ENCODE measurements at places on chromosomes 2 and 18.

DNA sequence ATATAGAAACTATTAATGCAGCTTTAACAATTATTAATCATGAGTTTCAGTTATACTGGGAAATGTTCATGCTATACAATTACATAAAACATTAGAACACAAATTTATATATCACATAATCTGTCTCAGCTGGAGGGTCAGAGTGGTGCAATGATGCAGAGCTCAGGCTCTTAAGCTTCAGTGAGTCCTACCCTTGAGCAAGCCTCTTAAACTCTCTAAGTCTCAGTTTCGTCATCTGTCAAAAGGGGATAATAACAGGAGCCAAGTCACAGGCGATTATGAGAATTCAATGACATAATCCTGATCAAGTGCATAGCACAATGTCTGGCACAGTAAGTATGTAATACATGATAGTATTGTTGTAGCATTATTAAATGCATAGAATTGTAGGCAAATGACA is 46.0 kb downstream of the LAMA1 start:
- DNase-seq, result no peak

DNA sequence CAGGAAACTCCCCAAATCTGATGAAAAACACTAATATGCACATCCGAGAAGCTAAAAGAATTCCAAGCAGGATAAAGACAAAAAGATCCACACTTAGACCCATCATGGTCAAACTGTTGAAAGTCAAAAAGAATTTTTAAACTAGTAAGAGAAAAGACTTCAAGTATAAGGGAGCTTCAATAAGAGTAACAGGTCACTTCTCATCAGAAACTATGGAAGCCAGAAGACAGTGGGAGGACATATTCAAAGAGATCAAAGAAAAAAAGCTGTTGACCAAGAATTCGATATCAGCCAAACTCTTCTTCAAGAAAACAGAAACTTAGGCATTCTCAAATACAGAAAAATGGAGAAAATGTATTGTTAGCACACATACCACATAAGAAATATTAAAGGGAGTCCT is 50.4 kb downstream of the ZC3H8 start:
- DNase-seq, result no peak

DNA sequence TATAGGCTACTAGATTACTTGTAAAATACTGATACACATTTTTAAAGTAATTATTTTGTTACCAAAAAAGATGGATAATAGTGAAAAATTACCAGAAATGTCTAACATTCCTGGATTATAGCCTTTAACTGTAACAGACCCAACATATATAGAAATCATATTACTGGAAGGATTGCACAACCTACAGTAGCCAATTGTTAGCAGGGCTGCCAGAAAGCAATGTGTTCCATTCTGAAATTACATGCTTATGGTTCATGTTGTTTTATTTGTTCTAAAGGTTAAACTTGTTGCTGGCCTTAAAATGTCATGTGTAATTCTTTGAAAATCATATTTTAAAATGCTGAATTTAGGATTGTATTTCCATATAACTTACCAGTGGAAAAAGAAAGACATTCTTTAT is 793.6 kb upstream of the ACVR2A start:
- DNase-seq, result no peak

- no peak for DNase-seq
Measured at GRCh38 chr2:226772389-226773179, 27.0 kb downstream of the IRS1 start.

DNA sequence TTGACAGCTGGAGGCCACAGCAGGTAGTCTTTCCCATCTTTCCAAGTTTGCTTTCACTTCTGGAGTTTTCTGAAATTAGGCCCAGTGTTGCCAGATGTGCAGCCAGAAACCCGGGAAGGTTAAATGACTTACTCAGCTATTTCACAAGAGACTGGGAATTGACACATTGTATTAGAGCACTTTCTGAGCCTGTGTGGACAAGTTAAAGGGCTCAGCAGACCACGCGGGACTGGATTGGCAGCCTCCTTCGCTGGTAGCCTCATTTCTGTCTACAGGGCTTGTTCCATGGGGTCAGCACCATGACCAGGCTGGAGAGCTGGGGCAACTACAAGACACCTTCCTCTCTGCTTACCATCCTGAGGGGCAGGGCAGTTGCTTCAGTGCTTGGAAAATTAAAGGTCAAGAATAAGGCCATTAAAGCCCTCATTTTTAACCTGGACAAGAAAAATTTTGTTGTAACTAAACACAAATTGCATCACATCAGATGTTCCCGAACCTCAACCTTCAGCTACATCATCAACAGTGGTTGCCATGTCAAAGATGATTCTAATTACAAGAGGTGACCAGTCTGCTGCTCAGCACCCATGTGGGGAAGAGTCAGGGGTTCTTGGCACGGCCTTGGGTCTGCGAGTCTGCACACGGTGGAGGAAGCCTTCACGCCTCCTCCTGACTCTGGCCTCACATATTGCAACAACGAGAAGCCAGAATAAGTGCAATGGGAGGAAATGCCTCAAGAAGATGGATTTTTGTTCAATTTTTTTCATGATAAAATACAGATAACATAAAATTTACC is 279.5 kb upstream of the RAB6C start:
- DNase-seq, result no peak

DNA sequence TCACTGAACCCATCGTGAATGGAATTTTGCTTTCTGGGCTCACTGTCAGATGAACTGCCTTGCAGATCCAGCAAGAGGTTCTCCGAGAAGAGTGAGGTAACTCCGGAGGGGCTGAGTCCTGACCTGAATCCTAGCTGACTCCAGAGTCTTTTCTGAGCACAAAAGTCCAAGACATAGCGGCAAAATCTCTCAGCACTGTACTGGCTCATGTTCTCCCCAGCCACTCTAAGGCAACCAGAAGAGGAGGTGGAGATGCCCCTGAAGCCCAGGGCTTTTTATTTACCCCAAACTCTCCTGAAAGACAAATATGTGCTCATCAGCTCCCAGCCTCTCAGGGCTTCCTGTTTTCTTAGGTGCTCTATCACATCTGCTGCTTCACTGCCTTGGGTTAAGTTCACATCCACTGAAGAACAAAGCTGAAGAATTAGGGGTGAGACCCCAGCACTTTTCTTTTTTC is 221.8 kb downstream of the MREG start:
- no peak for DNase-seq

- no peak for DNase-seq
Measured at GRCh38 chr2:194328456-194328855, 1328.6 kb upstream of the SLC39A10 start.

DNA sequence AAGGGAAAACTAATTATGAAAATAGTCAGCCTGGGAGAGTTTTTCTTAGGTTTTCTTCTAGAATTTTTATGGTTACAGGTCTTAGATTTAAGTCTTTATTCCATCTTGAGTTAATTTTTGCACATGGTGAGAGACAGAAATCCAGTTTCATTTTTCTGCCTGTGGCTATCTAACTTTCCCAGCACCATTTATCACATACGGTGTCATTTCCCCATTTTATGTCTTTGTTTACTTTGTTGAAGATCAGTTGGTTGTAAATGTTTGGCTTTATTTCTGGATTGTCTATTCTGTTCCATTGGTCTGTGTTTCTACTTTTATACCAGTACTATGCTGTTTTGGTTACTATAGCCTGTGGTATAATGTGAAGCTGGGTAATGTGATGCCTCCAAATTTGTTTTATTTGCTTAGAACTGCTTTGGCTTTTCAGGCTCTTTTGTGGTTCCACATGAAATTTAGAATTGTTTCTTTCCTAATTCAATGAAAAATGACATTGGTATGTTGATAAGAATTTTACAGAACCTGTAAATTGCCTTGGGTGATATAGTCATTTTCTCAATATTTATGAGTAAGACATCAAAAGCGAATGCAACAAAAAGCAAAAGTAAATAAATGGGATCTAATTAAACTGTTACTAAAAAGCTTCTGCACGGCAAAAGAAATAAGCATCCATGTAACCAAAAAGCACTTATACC is 146.1 kb upstream of the NOL4 start:
- no peak for DNase-seq

GRCh38 chr2:200026332-200027230 is 71.2 kb downstream of the MAIP1 start:
- no peak for DNase-seq

GRCh38 chr2:204019572-204020501 is 83.3 kb downstream of the ICOS start:
- DNase-seq, result peak; percentile 69

GRCh38 chr2:111222204-111222866 is 101.6 kb downstream of the BCL2L11 start:
- DNase-seq, result no peak

DNA sequence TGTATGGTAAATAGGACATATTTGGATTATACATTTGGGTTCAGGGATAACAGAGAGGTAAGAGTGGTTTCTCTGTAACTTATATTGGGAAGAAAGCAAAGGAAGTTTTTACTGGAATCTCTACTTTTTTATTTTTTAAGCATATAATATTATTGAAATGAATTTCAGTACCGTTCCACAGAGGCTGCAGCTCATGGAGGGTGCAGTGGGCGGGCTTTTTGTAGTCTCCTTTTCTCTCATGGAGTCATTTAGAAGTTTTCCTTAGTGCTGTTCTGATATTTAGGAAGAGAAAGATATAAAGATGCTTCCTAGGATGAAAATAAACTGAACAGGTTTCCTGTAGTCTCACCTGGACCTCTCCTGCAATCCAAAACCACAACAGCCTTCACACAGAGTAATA is 1153.3 kb upstream of the TMEFF2 start:
- no peak for DNase-seq

GRCh38 chr2:149627111-149627801 is 39.7 kb upstream of the MMADHC start:
- DNase-seq, result no peak

GRCh38 chr18:24514439-24514838 is 54.0 kb downstream of the HRH4 start:
- no peak for DNase-seq

- DNase-seq, result no peak
Measured at GRCh38 chr2:118055512-118056164, 32.6 kb upstream of the INSIG2 start.

GRCh38 chr18:56789004-56789888 is 138.1 kb downstream of the WDR7 start:
- peak; percentile 25 for DNase-seq

DNA sequence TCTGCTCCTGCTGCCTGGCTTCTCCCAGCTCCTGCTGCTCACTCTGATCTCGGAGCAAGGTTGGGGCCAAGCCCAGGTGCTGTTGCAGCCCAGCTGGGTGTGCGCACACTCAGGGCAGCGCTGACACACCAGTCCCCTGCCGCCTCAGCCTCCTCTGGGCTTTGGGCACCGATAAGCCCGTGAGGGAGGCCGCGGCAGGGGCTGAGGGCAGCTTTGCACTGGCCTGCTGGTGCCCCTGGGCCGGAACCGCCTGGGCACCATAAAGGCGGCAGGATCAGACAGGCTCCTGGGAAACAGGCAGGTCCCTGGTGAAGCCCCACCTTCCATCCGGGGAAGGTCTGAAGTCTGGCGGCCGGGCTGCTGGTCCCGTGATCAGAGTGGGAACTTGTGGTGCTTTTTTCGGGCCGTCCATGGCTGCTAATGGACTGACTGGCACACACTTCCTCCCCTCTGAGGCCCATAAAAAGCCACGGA is 14.1 kb upstream of the EML6 start:
- DNase-seq, result peak; percentile 17

GRCh38 chr2:222842491-222843174 is 18.2 kb upstream of the ACSL3 start:
- no peak for DNase-seq

- no peak for DNase-seq
Measured at GRCh38 chr18:9866627-9867026, 19.1 kb upstream of the TXNDC2 start.

GRCh38 chr2:201781557-201782051 is 871 bp upstream of the ALS2 start:
- peak; percentile 15 for DNase-seq

DNA sequence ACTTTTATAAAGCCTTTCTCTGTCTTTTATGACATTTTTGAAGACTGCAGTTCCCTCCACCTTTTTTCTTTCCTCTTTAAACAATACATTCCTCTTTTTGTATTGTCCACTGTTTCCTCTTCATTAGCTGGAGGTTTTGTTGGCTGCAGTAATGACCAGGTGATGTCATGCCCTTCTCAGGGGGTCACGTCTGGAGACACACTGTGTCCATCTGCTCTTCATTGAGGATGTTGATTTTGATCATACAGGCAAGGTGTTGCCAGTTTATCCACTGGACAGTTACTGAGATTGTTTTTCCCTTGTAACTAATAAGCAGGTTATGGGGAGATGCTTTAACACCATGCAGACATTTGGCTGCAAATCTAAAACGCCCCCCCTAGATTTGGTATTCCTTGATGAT is 19.8 kb downstream of the ZNF407 start:
- DNase-seq, result no peak

GRCh38 chr2:70336552-70336951 is 34.7 kb upstream of the FAM136A start:
- no peak for DNase-seq

- no peak for DNase-seq
Measured at GRCh38 chr2:181805228-181806038, 86.1 kb upstream of the ITPRID2 start.

DNA sequence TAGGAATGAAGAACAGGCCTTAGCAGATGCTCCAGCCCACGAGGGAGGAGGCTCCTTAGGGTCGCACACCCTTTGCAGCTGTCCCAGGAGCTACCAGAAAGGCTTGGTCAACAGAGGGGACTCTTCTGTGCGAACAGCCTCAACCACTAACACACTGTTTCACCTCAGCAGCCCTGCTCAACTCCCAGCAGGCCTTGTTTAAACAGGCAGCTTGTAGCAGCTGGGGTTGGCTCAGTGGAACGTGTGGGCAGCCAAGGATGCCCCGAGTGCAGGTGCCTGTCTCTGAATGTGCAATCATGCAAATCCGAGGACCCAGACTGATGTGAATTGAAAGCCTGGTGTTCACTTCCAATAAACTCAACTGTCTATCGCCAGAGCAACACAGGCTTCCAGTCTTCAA is 88.7 kb upstream of the CXCR4 start:
- DNase-seq, result no peak

DNA sequence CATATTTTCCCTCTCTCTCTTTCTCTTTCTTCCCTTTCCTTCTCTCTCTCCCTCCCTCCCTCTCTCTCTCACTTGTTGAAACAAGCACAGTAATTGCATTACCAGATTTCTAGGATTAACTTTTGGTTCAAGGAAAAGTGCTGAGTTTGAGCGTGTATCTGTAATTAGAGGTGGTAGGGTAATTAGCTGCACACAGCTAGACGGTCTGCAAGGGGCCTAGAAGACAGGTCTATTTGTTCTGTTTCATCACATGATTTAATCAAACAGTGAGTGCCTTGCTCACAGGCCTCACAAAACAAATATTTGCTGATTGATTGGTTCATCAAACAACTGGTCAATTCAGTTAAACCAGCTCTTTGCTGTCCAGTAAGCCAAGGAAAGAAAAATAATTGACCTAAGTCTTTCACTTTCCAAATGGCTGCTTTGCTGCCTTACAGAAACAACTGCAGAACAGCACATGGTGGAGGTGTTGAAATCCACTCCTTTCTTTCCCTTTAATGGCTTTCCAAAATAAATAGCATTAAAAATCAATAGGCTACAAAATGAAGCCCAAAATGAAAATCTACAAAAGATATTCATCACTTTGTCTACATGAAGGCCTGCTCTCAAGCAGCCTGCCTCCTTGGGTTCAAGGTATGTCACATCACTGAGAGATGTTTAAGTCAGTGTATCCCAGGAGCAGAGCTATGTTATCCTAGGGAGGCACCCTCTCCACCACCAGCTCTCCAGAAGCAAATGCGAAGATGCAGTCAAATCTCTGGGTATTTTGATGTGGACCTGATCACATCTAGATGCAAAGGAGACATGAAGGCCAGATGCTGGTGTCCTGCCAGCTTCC is 264.4 kb upstream of the SIX2 start:
- no peak for DNase-seq
